ENCODE measurements at places on chromosomes 2 and 18. TPM values are rescaled to one million over a fixed set of nuclear protein-coding genes. Genes with fewer than 3 reads are reported as not detected.

SERPINB10 gene
- 1.5 TPM for total RNA-seq

OTOF gene
- total RNA-seq: 0.49 TPM

DNA sequence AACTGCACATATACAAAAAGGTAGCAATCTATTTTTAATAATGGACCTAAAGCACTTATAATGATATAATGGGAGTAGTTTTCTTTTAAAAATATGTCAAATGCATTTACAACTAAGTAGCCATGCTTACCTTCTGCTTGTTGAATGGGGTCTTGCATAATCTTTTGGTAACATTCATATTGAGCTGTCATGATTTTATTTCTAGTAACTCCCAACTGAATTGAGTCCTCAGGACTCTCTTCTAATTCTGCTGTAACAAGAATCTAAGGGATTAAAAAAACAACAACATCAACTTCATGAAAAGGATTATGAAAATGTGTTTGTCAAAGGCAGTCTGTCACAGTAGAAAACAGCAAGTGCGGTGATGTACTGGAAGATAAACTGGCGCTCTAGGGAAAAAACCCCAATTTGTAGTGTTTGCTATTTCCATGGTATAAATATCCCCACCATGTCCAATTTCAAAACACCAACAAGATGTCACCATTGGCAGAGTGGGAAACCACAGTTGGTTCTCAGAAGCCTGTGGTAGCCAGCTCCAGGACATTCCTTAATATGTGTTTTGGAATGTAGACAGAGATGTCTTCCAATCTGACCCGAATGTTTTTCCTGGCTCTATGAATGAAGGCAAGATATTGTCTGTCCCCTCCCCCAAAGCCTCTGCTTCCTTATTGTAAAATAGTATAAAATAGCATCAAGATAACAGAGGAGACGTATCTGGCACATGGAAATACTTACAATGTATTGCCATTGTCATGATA is 64.8 kb downstream of the CALCRL start:
- no peak overlapping the region for H3K4me3 ChIP-seq
- H3K4me1 ChIP-seq: no peaks in the 10 kb centered on the region
- no peaks in the 10 kb centered on the region for H3K36me3 ChIP-seq
- no peaks in the 10 kb centered on the region for H3K27me3 ChIP-seq
- no peak overlapping the region for H3K27ac ChIP-seq
- DNase-seq: no peak

DNA sequence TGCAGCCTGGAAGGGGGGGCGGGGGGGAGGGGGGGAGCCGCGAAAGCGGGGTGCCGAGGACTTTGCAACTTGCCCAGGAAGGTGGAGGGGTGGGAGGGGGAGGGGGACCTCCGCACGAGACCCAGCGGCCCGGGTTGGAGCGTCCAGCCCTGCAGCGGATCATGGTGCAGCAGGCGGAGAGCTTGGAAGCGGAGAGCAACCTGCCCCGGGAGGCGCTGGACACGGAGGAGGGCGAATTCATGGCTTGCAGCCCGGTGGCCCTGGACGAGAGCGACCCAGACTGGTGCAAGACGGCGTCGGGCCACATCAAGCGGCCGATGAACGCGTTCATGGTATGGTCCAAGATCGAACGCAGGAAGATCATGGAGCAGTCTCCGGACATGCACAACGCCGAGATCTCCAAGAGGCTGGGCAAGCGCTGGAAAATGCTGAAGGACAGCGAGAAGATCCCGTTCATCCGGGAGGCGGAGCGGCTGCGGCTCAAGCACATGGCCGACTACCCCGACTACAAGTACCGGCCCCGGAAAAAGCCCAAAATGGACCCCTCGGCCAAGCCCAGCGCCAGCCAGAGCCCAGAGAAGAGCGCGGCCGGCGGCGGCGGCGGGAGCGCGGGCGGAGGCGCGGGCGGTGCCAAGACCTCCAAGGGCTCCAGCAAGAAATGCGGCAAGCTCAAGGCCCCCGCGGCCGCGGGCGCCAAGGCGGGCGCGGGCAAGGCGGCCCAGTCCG is 540 bp downstream of the SOX11 start:
- no peak for DNase-seq
- H3K4me1 ChIP-seq: no peaks in the 10 kb centered on the region
- H3K27me3 ChIP-seq: peaks cover 14% of the 10 kb centered on the region
- H3K4me3 ChIP-seq: no peak overlapping the region

DNA sequence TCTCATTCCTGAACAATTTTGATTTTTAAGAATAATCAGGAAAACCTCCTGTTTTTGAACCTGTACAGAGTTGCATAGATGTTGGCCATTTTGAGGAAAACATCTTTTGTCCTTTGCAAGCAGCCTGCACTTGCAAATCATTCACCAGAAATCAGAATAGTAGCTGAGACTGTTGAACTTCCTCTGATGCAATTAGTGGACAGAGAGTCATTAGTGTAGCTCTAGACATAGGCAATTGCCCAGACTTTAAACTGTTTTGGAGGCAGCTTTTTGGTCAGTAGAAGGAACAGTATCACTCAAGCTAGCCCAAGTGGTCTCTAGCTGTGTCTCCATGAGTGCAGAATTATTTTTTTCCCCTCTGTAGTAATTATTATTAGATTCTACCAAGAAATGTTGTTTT is 326.1 kb downstream of the PIK3C3 start:
- no peaks in the 10 kb centered on the region for H3K4me1 ChIP-seq
- H3K36me3 ChIP-seq: no peaks in the 10 kb centered on the region
- no peak for DNase-seq
- no peaks in the 10 kb centered on the region for H3K27me3 ChIP-seq

GRCh38 chr2:191831410-191831994 is 15.4 kb downstream of the CAVIN2 start:
- H3K4me3 ChIP-seq: no peak overlapping the region
- H3K27ac ChIP-seq: no peak overlapping the region
- no peaks in the 10 kb centered on the region for H3K36me3 ChIP-seq
- DNase-seq: no peak
- no peaks in the 10 kb centered on the region for H3K4me1 ChIP-seq
- no peaks in the 10 kb centered on the region for H3K27me3 ChIP-seq

GRCh38 chr2:10490806-10491291 is 42.7 kb upstream of the ODC1 start:
- no peak overlapping the region for H3K4me3 ChIP-seq
- H3K27me3 ChIP-seq: no peaks in the 10 kb centered on the region

GRCh38 chr2:239195992-239196391 is 204.8 kb downstream of the HDAC4 start:
- no peak for DNase-seq
- no peak overlapping the region for H3K4me3 ChIP-seq
- H3K27me3 ChIP-seq: no peaks in the 10 kb centered on the region
- no peaks in the 10 kb centered on the region for H3K4me1 ChIP-seq
- H3K36me3 ChIP-seq: peaks cover 16% of the 10 kb centered on the region

GRCh38 chr18:27713738-27714095 is 463.2 kb downstream of the CDH2 start:
- H3K27ac ChIP-seq: no peak overlapping the region
- H3K27me3 ChIP-seq: no peaks in the 10 kb centered on the region
- DNase-seq: no peak
- H3K4me1 ChIP-seq: no peaks in the 10 kb centered on the region
- H3K36me3 ChIP-seq: no peaks in the 10 kb centered on the region

All from naive thymus-derived CD4-positive, alpha-beta T cell (primary cell).